ENCODE measurements at places on chromosomes 12 and 14.

GRCh38 chr14:100065942-100066574 is 836 bp downstream of the EVL start:
- DNase-seq = no peak

DNA sequence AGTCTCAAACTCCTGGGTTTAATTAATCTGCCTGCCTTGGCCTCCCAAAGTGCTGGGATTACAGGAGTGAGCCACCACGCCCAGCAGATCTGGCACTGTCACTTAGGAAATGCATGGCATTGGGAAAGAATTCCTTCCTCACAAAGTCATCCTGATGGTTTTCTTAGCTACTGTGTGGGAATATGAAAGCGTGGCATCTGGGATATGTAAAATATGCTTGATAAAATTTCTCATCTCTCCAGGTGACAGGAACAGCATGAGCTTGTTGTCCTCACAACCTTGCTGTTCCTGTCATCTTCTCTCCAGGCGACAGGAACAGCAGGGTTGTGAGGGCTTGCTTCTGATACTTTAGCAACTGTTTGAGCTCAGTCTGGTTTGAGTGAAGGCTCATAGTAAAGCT is 16.1 kb upstream of the AICDA start:
- DNase-seq = no peak

- no peak for DNase-seq
Measured at GRCh38 chr14:102608064-102608446, 15.6 kb downstream of the RCOR1 start.

DNA sequence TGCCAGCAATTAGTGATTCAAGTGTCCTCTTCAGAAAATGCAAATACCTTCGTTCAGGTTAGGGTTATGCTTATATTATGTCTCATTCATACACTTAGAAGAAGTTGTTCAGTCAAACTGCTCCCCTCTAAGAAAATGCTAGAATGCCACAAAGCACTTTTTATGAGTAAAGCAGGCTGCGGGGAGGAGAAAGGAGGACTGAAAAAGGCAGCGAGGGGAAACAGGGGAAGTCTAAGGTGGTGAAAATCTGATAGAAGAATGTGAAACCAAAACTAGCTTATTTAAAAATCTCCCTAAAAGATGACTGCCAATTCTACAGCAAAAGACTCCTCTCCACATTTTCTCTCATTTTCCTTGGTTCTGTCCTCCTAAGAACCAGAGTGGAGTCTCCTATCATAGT is 70.1 kb downstream of the PRKD1 start:
- DNase-seq = no peak

DNA sequence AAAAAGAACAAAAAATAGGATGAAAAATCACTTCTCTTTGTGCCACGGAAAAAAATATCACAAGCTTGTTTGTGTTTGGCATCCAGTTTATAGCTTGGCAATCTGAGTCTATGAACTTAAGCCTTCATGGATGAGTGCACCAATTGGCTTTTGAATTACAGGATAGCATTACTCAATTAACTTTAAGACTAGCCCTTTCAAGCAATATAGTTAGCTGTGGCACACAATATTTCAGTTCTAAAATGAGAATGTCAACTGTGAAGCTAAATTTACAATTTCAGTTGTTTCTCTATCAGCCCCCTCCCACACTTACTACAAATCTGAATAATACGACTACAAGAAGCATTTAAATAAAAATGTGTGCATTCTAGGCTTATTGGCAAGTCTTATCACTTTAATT is 8.3 kb downstream of the RERG start:
- DNase-seq = no peak

- DNase-seq = peak; percentile 40
Measured at GRCh38 chr12:93908846-93909567, 231.8 kb downstream of the CRADD start.
